Stimulated activated CD4-positive, alpha-beta T cell treated with anti-CD3 and anti-CD28 coated beads, Interleukin-4, amount 100 ng/mL, for 4 hours (primary cell): ENCODE measurements at places on chromosomes 4 and X.

GRCh38 chr4:84691170-84691691 lies 108.3 kb downstream of the CDS1 start:
- no peak for DNase-seq

- no peak for DNase-seq
Observed at GRCh38 chr4:86898562-86898961, 6.3 kb upstream of the C4orf36 start.

DNA sequence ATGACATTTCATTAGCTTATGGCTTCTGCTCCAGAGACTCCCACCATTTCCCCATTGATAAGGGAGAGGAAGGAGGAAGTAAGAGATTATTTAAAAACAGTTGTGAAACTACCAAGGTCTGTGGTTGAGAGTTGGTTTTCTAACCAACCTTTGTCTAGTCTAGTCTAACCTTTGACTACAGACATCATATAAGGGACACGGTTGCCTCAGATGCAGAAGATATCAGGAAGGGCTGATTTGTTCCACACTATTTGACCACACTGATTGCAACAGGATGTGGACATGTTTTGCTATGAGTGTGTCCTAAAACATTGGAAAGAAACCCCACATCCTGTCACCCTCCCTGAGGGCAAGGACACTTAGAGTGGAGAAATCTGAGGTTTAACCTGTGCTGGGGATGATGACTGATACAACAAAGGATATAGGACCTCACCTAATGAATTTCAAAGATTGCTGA lies 53.0 kb downstream of the COQ2 start:
- DNase-seq, result no peak

DNA sequence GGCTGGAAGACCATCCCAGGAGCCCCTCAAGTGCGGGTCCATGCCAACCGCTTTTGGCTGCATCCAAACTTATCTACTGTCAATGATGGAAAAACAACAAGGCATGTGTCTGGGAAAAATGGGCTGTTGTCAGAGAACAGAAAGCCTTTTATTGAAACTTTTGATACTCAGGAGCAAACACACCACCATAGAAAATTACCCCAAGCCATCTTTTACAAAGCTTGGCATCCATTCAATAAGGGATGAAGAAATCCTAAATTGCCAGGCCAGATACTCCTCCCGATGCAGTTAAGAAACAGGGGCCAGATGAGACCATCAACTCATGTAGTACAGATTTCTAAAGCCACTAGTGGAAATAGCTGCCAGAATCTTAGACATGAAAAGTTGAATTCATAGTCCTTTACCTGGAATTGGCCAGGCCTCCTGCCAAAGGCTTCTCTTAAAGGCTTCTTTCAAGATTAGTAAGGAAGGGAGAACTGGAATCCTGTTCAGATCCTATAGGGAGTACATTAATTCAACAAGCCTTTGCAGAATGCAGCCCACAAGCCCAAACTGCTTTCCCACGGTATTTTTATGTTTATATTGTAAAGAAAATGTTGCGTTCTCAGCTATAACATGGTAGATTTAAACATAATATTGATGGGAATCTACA lies 145.4 kb upstream of the MAP3K15 start:
- no peak for DNase-seq

- DNase-seq, result no peak
Observed at GRCh38 chrX:16838202-16839066, 31.7 kb downstream of the RBBP7 start.

DNA sequence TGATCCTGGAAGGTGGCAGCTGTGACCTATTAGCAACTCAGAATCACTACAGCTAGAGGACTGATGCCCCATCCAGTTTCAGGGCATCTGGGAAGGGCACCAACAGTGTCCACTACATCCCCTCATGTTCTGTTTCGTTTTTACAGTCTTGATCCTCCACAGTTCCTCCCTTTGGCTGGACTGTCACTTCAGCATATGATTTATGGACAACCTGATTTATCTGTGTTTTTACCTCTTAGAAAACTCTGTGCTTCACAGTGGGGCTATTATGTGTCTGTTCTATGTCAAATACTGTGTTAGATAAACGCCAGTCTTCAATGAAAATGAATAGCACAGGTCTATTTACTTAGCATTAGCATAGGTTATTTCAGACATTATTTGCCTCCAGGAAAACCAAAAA lies 63.1 kb upstream of the GRPR start:
- DNase-seq, result no peak

DNA sequence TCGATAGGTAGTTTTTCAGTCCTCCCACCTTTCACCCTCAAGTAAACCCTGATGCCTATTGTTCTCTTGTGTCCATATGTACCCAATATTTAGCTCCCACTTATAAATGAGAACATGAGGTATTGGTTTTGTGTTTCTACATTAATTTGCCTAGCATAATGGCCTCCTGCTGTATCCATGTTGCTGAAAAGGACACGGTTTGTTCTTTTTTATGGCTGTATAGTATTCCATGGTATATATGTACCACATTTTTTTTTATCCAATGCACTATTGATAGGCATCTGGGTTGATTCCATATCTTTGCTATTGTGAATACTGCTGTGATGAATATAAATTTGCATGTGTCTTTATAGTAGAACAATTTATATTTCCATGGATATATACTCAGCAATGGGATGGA lies 199.2 kb downstream of the RAB28 start:
- DNase-seq, result no peak

- no peak for DNase-seq
Observed at GRCh38 chr4:141518222-141518621, 118.2 kb upstream of the IL15 start.

DNA sequence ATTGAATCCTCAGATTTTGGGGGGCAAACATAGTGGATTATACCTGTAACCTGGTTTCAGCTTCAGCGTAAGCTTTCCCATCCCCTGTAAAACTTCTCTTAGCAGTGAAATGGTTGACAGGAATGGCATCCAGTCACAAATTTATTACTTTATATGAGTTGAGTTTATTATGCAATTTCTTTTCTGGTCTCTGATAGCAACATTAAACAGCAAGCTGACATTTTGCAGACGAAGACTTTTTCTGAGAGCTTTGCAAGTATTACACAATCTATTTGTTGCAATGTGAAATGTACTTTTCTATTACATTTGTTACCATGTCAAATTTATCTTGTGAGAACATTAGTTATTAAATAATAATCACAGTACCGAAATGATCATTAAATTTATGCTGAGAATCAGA lies 60.6 kb downstream of the GSPT2 start:
- DNase-seq, result no peak

DNA sequence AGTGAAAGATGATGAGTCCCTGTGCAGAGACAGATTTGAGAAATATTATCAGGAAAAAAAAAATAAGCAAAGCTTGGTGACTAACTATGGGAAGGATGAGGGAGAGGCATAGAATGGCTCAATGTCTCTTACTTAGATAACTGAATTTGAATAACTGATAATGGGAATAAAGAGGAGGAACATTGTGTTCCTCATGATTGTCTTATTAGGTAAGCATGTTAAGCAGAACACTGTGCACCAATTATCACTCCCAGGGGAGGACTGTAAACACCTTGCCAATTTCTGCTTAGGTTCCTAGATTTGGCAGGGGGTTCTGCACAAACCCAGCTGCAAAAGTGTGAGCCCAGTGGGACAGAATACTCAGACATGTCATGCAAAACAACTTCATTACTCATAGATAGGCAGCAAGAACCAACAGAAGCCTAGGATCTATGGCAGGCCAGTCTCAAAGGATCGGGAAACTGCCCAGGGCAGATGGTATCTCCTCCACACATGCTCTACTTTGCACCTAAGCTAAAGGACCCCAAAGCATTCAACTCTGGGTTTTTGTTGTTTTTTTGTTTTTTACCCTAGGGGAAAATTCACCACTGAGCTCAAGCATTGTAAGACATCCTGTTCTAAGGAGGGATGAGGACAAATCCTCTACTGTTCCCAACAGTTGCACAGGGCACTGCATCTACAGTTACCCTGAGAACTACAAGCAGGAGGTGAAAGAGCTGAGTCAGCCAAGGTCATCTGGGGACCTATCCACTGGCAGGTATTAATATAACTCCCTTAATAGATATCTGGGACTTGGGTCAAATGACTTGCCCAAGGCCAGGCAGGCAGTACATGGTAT lies 907.0 kb downstream of the RAPGEF2 start:
- DNase-seq, result no peak

DNA sequence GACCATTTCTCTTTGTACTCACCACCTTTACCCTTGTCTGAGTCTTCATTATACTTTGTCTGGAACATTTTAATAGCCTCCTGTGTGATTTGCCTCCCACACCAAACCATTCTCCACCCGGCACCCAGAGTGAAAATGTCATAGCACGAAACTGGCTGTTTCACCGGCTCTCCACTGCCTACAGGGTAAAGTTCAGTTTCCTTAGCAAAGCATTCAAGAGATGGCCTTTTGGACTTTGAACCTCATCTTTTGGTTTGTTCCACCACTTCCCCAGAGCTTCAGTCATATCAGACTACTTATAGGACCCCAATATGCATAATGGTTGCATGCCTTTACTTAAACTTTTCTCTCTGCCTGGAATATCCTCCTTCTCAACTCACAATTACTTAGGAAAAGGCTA lies 38.3 kb downstream of the RAP2C start:
- DNase-seq, result no peak

DNA sequence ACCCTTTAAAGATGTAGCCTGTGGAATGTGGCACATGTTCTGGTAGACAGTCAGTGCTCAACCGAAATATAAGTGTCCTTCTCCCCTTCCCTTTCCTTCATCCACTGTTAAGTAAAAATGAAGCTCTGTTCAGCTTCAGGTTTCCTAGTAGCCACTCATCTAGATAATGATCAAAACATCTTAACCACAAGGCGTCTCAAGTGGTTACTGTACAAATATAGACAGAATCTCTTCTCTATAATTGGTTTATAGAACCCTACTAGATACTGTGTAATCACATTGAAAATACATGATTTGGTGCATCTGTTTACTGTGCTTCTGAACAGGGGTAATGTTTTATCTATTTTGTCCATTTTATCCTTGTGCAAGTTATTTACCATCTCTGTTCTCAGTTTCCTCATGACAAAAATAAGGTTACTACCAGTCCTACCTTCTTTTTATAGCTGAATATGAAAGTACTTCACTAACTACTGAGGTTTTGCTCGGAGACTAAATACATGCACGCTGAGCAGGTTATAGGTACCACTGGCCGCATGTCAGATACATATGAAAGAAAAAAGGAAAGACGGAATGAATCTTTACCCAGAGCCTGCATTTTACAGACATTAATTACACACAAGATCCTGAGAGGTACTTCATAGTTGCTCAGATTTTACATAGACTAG lies 20.3 kb upstream of the SLC25A4 start:
- no peak for DNase-seq

GRCh38 chr4:67614186-67614585 lies 55.7 kb downstream of the STAP1 start:
- DNase-seq, result no peak

DNA sequence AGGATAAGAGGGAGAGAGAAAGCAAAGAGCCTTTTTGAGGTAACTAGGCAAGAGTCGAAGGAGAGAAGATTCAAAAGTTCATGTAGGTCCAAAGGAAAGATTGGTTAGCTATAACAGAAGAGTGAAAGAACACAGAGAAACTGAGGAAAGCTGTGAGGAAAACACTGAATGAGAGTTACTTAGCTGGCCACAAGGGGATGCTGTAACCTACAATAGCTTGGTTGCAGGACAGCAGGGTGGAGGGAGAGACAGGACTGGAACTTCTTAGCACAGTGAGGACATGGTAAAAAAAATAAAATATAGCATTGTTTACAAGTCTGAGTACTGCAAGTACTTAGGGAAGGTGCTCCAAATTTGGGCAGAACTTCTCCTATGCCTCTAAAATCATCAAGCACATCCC lies 48.3 kb downstream of the RAI2 start:
- DNase-seq, result no peak

- no peak for DNase-seq
Observed at GRCh38 chr4:70681704-70682103, 6.6 kb upstream of the UTP3 start.

- no peak for DNase-seq
Observed at GRCh38 chr4:3387154-3387942, 54.4 kb upstream of the HGFAC start.

- DNase-seq, result no peak
Observed at GRCh38 chr4:29538889-29539646, 1181.1 kb upstream of the PCDH7 start.

GRCh38 chr4:21792736-21793135 lies 155.8 kb downstream of the KCNIP4 start:
- DNase-seq, result no peak

DNA sequence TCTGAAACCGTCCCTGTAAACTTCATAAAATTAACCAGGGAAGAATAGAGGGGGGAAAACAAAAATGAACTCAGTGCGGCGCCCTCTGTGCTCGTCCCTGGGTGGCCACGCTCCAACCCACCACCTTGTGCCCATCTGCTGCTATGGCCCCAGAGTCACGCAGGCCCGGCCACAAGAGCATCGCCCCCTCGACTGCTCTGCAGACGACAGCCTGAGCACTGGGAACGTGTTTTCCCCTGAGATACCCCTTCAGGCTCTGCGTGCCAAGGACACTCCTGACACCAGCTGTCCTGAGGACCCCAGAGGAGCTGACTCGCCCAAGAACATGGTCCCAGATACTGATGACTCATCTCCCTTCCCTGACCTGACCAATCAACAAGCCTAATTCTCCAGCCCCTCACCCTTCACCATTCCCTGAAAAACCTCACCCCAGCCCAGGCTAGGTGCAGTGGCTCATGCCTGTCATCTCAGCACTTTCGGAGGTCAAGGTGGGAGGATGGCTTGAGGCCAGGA lies 64.1 kb upstream of the GPR78 start:
- DNase-seq, result no peak

- no peak for DNase-seq
Observed at GRCh38 chrX:19512961-19513360, 2.3 kb downstream of the MAP3K15 start.

GRCh38 chr4:26204911-26205370 lies 115.9 kb upstream of the RBPJ start:
- no peak for DNase-seq

DNA sequence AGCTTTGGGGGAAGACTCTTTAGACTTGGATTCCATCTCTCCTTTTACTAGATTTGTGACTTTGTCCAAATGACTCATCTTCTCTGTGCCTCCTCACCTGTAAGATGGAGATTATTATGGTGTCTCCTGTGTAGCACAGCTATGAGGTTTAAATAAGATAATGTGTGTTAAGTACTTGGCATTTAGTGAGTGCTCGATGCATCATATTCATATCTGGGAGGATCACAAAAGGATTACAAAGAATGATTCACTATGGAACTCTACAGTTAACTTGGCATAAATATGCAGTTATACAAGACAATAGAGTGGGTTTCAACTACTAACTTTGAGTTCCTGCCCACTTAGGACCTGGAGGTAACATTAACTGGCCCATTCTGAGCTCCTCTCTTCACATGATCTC lies 2.3 kb downstream of the GBA3 start:
- DNase-seq, result no peak
